CD8-positive, alpha-beta memory T cell (primary cell): ENCODE measurements at places on chromosomes 2 and 18.

DNA sequence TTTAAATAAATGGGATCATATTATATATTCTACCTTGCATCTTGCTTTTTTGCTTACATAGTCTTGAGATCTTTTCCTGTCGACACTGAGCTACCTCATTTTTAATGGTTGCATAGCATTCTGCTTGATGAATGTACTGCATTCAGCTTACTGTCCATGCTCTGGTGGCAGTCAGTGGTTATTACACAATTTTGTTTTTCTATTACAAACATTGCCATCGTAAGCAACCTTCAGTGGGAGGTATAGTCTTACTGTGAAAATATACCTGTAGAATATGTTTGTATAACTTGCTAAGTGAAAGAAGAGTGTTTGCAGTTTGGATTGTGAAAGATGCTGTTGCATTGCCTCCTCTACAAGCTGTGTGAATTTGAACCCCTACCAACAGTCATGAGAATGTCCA lies 43.4 kb downstream of the UBXN4 start:
- no peak for DNase-seq

- DNase-seq, result no peak
Measured at GRCh38 chr2:157893611-157894010, 17.5 kb upstream of the ACVR1 start.

DNA sequence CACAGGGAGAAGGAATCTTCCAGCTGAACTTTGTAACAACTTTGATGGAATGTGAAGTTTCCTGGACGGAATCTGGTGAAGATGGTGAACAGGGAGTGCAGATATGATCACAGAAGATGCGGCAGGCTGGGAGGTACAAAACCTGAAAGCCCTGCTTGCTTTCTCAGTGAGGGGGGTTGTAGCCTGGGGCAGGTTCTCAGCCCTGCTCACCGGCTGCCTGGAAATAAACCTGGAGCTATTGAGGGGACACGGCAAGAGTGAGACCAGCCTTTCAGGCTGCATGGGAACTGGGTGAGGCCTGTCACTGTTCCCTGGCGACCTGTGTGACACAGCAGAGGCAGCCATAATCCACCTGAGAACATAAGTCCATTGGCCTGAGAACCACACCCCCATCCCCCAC lies 174.8 kb downstream of the LCLAT1 start:
- DNase-seq, result no peak

GRCh38 chr2:237456200-237456843 lies 30.7 kb upstream of the MLPH start:
- DNase-seq, result no peak

- no peak for DNase-seq
Measured at GRCh38 chr2:36476411-36476810, 120.8 kb downstream of the CRIM1 start.

GRCh38 chr2:43762286-43762685 lies 11.6 kb upstream of the DYNC2LI1 start:
- DNase-seq, result no peak

DNA sequence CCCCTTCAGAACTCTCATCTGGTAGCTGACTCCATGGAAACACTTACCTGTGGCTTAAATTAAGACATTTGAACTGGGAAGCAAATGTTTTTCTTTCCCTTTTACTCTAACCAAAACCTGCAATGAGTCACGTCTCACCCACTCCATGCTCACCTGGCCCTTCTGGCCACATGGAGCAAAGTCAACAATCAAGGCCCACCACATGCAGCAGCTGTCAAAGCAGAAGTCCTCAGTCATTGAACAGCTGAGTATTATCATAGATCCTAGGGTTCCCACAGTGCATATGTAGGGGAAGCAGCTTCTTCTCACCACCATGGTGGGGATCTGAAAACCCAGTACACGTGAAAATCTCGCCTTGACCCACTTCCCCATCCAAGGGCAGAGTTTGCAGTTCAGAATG lies 12.3 kb upstream of the MEP1B start:
- DNase-seq, result no peak

- no peak for DNase-seq
Measured at GRCh38 chr18:64674694-64675093, 525.8 kb upstream of the LINC00305 start.

GRCh38 chr2:129422028-129422427 lies 557.4 kb upstream of the RAB6C start:
- DNase-seq, result no peak

DNA sequence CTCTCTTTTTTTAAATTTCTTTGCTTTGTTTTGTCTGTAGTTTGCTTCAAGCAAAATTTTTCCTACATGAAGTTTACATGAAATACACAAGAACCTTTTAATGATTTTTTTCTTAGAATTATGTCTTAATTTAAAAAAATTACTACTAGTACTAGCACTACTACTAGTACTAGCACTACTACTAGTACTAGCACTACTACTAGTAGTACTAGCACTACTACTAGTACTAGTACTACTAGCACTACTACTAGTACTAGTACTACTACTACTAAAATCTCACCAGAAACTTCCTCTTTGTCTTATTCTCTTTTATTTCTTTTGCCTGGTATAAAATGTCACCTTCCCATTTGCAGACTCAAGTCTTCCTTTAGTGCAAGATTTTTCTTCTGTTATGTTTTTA lies 71.1 kb downstream of the PTH2R start:
- DNase-seq, result no peak

GRCh38 chr2:145199827-145200706 lies 680.1 kb upstream of the ZEB2 start:
- DNase-seq, result no peak

DNA sequence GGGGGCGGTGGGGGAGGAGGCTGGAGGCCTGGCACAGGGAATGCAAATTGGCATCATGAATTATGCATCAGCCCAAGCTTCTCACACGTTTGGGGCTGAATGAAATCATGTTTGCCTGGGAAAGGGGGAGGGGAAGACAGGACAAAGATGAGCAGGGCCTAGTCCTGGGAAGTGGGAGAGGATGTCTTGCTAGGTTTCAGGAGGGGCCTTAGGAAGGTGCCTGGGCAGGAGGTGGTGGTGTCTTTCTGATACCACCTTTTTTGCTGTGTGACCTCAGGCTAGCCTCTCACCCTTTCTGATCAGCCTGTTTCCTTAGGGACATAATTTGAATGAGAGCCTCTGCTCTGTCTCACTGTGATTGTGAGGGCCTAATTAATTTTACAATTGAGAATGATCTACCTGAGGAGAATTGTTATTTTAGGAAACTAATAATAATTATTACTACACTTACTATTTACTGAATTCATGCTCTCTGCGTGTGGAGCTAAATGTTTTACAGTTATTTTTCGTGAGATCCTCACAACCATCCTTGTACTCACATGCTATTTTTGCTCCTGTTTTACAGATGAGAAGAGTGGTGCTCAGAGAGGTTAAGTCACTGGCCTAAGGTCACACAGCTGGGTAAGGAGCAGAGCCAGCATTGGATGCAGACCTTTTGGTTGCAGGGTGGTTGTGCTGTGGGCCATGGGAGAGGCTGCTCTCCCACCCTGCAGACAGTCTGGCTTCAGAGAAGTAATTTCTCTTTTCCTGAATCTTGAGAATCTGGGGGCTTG lies 39.6 kb downstream of the INHBB start:
- no peak for DNase-seq

GRCh38 chr2:176115883-176116813 lies at the start of gene HOXD10:
TSS of gene HOXD10 (plus strand) at chr2:176116778. CDS start at chr2:176116834, 56 bp downstream.
- no peak for DNase-seq

- DNase-seq, result no peak
Measured at GRCh38 chr2:9981655-9982054, 30.2 kb downstream of the GRHL1 start.
